RWPE2 (cell line): ENCODE measurements at places on chromosomes 7 and 10.

- no peak for DNase-seq
Measured at GRCh38 chr10:79610601-79611191, at the start of gene SFTPA1. SFTPA1 (plus strand) TSS chr10:79610939; CDS start chr10:79611826, 887 bp downstream.

DNA sequence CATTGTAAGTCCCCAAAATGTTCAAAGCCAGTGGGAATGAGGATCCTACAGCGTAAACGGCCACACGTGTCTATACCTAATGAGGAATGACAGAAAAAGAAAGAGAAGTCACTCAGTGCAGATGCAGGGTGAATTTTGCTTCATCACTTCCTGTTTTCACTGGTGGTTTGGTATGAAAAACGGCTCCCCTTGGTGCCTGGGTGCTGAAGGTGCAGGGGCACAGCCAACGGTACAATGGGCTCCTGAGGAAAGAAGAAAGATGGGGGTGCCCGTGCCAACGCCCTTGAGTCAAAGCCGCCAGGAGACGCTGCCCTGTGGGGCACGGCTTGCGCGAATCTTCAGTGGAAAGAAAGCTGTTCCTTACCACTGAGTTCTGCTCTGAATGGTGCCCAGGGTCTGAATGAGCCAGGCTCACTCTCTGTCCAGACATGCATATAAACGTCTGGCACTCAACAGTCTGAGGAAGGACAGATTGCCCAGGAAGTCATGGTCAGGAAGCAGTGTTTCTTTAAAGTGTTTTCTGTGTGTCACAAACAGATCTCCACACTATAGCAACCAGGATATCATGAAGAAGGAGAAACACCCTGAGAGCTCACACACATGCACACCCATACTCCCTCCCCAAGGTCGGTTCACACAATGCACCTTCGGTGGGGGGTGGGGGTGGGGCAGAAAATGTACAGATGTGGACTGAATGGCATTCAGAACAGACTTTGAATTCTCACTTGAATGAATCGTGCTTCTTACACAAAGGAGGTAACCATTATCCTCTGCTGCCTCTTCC, 105.8 kb downstream of the ELMO1 start:
- no peak for DNase-seq

DNA sequence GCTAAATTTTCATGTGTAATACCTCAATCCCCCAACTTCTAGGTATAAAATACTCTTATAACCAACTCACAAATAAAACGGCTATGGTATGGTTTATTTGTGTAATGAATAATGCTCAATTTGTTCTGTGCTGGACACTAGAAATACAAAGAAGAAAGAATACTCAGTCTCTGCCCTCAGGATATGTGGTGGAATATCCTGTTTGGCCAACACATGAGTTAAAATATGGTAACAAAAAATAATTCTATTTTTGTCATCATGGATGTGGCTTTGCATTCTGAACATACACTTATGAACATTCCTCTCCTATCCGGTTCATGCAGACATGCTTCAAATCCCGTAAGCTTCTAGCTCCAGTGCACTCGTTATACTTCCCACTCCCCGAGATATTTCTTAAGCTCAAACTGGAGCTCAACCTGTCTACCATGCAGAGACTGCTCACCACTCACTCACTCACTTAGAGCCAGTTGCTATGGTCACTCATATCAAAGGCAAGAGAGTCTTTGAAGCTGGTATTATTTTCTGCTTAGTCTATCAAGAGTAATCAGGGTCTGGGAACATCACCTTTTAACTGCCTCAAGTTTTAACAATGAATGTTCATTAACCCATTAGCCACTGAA, 53.8 kb upstream of the SLC16A12 start:
- no peak for DNase-seq

DNA sequence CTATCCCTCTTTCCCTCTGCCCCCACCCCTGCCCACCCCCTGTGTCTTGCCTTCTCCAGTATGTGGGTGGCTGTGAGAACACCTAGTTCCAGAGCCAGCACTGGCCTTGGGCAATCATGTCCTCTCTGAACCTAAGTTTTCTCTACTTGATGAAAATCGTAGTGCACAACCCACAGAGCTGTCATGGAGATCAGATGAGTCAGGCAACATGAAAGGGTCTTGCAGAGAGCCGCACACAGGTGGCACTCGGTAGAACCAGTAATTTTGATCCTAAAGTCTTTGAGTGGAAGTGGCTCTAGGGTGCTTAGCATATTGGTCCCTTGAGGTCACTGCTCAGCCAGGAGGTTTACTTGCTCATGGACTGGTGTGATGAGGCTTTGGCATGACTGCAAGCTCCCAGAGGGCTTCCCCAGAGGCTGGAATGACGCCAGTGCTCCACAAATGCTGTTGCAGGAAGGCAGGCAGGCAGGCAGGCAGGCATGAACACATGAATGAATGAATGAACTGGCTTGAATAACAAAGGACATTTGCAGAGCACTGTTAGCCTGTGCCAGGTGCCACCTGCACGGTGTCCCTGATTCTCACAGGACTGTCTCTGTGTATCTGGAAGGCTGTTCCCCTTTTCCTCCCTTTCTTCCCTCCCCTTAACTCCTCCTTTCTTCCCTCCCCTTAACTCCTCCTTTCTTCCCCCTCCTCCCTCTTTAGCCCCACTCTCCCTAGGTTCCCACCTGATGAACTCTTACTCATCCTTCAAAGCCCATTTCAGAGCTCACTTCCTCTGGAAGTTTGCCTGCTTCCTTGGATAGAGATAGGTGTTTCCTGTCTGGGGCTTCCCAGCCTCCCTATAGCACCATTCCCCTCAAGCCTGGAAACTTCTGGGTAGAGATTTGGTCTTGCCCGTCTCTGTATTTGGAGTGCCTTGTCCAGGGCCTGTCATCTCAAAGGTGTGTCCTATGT, 27.2 kb upstream of the CTBP2 start:
- DNase-seq: no peak

DNA sequence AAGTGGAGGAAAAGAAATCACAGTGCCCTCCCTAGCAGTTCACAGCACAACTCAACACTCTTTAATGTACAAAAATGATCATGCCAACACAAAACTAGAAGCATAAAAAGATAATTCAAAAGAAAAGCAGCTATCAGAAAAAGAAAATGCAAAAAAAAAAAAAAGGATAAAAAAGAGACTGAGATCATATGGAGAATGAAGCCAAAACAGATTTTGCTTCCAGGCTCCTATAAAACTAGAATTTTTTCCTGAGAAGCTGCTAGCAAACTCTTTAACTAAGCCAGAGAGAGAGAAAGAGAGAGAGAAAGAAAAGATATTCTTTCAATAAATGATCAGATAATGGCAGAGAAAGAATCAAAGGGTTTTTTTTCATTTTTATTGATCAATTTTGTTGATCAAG, 288.0 kb upstream of the ANKRD30A start:
- no peak for DNase-seq

- DNase-seq: no peak
Measured at GRCh38 chr10:35487336-35488034, 117.7 kb upstream of the GJD4 start.

DNA sequence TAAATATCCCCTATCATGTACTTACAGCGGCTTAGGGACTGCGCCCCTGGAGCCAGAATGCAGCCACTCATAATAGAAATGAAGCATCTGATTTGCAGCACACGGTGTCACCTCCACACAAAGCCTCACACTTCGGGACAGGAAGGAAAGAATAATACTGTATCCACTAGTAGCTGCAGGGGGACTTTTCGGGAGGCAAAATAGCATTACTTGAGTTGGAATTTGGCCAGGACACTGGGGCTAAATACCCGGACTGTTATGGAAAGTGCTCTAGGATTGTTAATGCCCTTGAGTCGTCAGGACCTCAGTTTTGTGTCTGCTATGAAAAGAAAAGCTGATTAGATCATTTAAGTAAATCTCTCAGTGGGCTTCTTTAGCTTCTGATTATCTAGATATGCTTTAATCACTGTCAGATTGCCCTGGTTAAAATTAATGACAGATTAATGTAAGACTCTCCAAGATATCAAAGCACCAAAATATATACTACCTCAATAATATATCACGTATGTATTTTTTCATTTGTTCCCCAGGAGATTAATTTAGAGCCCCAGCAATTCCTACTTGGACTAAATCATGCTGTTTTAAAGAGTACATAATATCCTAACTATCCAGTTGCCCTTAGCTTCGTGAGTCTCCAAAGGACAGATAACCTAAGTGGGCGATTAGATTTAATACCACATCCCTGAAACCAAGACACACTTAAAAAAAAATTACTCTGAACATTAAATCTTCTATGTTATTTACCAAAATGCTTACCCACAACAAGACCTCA, 173.0 kb upstream of the NEBL start:
- no peak for DNase-seq

- DNase-seq: no peak
Measured at GRCh38 chr10:62803724-62804355, 680 bp upstream of the ADO start.

- DNase-seq: no peak
Measured at GRCh38 chr10:1205450-1206030, 149.4 kb downstream of the WDR37 start.

DNA sequence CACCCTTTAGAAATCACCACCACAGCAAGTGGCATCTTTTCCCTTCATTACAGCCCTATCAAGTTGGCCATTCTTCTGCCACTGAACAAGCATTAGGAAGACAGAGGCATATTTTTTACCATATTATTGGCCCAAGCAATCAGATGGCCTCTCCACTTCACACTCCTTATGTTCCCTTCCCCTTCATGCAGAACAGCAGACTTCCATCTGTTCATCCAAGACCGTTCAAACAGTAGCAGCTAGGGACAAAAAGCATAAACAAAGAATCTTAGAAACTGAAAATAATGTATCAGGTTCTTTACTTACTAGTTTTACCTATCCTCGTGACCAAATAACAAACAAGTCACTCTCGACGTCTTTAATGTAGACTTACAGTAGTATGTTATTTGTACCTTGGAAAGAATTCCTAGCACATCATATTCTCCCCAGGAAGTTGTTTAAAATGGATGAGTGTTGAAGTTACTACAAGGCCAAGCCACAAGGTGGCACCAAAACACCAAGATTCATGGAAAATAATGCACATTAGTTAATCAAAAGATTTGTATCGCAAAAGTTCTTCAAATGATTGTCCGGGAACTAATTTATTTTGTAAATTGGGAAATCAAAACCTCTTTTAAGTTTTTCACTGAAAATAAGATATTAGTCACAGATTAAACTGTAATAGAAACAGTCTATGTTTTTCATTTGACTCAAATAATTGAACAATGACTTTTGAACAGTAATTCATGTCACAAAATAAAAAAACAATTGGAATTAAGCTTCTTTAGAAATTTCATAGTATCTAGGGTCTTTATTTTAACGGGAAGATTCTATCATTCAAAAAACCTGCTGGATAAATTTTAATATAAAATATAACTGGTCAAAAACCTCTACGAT, 112.1 kb downstream of the VPS41 start:
- DNase-seq: no peak

DNA sequence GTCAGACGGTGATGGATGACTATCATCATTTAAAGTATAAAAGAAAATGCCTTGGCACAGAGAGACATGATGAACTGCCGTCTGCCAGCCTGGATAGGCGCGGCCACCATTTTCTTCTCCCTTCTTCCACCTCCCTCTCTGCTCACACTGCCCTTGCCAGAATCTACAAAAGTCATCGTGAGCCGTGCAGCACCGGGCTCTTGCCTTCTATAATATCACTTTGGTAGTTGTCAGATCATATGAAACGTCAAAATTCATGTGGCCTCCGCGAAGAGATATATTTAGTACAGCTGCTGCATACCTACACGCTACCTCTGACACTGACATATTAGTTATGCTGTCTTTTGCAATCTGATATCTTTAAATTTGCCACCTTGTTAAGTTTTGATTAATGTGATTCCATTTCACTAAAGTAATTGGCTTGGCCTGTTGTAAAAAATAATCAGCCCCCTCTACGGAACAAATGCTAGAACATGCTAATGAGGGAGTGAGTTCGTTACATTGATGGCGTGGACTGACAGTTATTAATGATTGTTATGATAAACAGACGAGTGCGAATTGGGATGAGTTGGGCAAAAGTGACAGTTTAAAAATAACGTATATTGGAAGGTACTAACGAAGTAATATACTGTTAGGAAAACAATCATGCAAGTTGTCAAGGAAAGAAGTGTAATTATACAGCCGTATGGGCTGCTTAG, 214.9 kb downstream of the LRMDA start:
- no peak for DNase-seq

DNA sequence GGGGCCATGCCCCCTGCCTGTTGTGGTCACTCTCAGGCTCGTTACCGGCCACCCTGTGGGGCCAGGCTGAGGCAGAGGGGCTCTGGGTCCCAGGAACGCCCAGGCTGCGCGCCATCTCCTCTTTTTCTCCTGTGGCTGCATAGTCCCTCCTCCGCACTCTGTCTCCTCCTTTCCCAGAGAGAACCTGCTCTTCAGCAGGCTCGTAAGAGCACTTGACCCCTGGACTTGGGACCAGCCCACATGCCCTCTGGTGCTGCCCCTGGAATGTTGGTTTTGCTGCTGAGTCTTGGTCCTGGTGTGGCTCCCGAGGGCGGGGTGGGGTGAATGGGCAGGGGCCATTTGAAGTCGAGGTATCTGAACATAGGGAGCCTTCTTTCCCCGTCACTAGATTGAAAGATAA, 6.6 kb upstream of the BHLHA15 start:
- DNase-seq: no peak

- DNase-seq: no peak
Measured at GRCh38 chr10:87895430-87895829, 32.0 kb downstream of the PTEN start.

DNA sequence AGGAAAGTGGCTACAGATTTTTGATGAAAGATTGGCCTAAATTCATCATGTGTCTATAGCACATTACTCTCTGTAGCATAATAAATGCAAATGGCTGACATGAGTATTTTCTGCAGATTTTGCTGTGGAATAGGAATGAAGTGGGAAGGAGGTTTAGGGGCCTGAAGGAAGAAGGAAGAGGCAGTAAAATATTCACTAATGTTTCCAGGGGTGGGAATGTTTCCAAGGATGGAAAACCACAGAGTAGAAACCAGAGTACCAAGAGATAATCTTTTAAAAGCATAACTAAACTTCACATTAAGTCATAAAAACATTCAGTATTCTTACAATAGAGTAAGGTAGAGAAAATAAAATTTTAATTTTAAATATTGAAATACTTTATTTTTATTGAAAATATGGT, 267.8 kb downstream of the BICC1 start:
- no peak for DNase-seq

DNA sequence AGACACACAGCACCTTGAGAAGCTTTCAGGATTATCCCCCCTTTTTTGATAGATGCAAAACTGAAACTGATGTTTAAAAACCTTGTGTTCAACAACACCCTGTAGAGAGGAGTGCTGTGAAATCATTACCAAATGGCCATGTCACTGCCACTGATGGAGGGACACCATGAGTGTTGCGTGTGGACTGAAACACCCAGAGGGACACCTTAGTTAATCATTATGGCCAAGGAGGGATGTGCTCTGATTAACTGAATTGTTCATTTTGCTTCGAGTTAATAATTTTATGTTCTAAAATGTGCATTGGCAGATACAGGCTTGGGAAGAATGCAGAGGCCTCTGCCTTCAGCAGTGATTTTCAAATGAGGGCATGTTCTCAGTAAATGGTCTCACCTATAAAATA, 226.0 kb downstream of the KLF6 start:
- DNase-seq: no peak

DNA sequence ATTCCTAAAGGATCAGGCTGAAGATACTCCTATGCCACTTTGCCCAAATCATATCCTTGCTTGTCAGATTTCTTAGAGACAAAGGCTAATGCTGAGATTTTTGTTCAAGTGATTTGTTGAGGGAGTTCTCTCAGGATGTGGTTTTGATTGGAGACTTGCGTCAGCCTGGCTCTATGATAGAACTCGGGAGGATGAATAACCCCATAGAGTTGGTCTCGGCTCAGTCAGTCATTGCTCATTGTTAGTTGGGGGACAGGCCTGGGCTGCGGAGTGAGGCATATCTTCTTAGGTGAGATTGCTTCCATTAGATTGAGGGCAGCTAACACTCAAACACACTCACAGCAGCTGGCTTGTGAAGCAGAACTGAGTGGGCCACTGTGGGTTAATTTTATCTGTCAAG, 203.4 kb downstream of the KIF20B start:
- no peak for DNase-seq
